ENCODE measurements at places on chromosomes 7 and 10. TPM values are rescaled to one million over a fixed set of nuclear protein-coding genes. Genes with fewer than 3 reads are reported as not detected.

- no peak for DNase-seq
Observed at GRCh38 chr7:65301007-65301406, 72.6 kb upstream of the ZNF92 start.

DNA sequence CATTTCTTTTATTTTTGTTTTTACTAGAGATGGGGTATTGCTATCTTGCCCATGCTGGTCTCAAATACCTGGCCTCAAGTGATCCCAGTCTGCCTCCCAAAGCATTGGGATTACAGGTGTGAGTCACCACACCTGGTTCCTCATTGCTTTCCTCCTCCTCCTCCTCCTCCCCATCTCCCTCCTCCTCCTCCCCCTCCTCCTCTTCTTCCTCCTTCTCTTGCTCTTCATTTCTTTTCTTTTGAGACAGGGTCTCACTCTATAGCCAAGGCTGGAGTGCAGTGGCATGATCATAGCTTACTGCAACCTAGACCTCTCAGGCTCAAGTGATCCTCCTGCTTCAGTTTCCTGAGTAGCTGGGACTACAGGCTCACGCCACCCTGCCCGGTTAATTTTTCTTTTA lies 22.2 kb downstream of the LRRC20 start:
- no peak for DNase-seq

DNA sequence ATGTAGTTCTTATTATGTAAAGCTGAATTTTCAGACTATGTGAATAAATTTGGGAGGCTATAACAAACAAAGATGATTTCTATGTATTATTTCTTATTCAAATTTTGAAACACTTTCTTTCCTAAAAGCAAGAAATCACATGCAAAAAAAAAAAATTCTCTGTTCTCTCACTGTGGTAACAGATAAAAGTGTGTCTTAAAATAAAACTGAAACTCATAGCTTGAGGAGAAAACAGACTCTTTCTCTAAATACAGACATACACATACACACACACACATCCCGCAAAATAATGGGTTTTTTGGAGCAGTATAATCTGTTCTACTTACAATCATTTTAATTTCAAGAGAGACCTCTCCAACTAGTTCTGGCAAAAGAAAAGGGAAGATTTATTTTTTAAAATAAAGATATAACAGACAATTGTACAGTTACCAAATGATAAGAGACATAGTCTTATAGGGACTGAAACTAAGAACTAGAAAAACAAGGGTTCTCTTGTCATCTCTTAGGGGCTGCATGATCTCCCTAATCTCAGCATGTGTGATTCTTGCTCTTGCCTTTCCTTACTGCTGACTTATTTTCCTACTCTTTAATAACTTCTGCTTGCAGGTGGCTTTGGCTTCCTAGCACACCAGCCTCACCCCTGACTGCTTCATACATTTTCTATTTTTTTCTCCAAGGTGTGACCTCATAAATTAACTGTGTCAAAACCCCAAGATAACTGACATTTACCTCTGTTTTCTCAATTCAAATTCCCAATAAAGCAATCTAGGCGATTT lies 483.5 kb upstream of the POT1 start:
- DNase-seq: no peak

Gene ATP6V1F
- 269 TPM for polyA plus RNA-seq

DNA sequence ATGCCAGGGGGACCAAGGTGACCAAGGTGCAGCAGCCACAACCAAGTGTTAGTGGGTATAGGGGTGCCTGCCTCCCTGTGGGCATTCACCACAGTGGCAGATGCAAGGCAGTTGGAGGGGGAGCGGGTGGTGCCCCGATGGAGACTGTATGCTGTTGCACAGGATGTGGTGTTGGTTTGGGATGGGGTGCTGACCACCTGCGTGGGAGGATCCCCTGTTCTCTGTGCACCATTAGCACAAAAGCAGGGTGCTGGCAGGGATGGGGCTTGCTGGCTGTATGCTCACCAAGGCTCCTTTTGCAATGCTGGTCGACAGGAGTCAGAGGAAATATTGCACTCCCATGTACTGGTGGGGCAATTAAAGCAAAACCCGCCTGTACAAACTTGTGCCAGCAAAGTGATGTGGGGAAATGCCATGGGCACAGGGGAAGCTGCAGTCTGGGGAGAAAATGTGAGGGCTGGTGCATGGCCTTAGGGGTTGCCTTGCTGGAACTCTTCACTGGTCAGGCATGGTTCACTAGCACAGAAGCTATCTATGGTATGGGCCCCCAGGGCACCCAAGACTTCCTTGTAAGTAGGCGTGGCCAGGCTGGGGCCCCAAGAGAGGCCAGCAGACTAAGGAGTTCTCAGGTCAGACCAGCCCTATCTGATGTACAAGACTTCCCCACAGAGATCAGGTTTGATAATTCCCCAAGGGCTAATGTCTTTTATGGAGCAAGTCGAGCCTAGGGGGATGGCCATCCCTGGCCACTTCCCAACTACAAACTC lies 51.9 kb upstream of the GNAT3 start:
- no peak for DNase-seq

Gene CRYGN
- polyA plus RNA-seq: 3.7 TPM

GRCh38 chr10:125165584-125166573 lies 5.5 kb upstream of the CTBP2 start:
- DNase-seq: no peak

DNA sequence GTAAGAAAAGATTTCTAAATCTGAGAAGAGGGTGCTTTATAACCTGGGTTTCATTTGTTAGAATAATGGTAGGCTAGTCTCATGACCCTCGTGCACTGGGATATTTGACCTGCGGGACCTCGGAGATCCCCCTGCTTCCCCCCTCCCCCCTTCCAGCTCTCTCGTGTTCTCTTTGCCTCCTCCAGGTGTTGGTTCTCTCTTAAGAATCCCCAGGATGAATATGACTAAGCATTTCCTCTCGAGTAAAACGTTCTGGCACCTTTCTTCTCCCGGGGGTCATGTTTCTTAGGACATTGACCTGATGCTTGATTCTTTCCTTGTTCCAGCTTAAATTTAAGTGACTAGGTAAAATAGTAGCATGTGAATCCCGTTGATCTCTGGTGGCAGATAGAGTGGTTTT lies 71.2 kb downstream of the SHH start:
- DNase-seq: no peak

DNA sequence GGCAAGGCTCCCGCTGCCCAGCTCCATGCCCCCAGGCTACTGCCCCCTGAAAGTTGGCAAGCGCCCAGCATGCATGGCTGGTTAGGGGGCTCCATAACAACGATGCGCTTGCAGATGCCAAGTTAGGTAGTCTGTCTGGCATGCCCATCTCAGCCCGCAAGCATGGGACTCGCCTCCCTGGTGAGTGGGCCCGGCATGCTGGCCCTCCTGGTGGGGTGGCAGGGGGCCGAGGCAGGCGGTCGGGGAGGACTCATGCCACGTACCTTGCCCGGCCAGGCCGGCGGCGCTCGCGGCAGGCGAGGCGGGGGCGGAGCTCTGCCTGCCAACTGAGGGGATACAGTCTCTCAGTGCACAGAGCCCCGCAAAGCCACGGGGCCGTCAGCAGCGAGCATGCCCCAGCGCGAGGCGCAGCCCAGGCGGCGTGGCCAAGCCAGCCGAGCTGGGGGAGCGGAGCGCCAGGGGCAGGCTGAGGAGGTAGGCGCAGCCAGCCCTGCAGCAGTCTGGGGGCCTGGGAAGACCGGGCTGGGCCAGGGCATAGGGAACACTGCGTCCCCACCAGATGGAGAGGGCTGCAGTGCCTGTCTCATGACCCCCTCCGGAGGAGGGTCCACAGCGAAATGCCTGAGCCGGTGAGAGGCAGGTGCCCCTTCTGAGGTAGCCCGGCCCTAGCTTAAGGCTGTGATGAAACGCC lies 28.0 kb upstream of the NDST2 start:
- DNase-seq: no peak

All from renal pelvis (tissue), 12 donors.